AG04449 (cell line): ENCODE measurements at places on chromosomes 6 and 20.

GRCh38 chr20:62350098-62350628 lies 16.9 kb downstream of the LAMA5 start:
- no peak for DNase-seq

DNA sequence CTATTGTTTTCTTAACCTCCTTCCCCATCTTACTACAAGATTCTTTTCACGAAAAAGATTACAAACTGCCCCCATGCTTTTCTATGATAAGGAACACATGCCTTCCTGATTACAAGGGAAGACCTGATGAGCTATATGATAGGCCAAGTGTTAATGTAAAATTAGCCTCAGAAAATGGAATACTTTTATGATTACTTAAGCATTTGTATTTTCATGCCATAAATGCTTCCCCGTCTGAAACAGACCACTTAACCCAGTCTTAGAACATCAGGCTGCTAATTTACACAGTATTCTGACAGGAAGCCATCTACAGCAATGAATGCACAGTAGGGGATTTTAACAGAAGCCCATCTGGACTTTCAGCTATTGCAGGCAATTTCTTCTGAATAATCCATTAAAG lies 274.9 kb downstream of the HAO1 start:
- no peak for DNase-seq

DNA sequence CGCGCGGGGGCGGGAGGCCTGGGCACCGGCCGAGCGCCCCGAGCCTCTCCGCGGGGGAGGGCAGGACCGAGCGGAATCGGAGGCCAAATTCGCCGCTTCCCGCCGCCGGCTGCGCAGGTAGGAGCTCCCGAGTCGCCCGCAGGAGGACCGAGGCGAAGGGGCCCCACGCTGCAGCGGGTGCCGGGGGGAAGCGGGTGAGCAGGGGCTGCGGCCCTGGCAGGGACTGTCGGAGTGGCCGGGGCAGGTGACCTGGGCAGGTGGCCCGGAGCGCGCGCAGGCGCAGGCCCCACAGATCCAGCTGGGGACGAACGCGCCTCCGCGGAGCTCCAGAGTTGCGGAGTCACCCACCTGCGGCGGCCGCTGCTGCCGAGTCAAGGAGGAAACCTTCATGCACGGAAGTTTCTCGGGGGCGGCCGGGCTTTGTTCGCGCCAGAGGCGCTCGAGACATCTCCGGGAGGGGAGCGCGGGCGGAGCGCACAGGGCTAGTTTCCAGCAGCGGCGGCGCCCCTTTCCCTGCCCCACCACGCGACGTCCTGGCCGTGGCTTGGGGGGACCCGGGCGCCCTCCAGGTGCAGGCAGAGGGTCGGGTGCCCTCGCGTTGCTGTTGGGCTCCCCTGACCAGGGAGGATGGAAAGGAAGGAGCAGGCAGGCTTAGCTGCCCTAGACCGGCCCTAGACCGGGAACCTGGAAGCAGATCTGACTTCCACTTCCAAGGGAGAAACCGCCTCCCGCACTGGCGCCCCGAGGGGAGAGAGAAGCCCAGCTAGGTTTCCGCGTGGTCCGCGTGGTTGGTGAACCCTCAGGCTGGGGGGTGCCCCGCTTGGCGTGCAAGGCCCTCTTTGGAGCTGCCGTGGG lies 590 bp downstream of the SLCO4A1 start:
- DNase-seq: no peak

GRCh38 chr6:93886416-93886815 lies 467.1 kb upstream of the EPHA7 start:
- DNase-seq: no peak

DNA sequence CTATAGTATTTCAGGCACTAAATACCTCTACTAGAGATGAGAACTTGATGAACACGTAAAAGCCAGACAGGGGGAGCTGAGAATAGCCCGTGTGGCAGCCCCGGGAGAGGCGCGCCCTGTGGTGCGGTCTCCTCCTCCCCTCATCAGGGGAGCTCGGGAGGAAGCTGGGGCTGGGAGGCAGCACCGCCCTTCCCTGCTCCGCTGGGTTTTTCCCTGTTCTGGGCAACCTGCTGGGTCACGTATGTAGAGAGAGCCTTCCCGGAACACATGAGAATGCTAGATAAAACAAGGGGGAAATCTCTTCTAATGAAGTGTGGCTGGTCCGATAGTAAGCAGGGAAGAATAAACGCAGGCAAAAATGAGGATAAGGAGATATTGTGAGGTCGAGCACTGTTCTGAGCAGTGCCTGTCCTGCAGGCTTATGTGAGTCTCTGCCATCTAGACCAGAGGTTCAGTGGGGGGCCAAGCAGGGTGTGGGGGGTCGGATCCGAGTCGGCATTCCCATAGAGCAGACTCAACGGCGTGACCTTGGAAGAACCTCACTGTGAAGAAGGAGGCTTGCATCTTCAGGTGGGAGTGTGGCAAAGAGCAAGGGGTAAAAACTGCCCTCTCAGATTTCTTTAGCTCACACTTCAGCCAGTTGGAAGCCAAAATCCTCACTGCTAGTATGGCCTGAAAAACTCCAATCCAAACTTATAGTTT lies 13.4 kb upstream of the RPS6KA2 start:
- no peak for DNase-seq

DNA sequence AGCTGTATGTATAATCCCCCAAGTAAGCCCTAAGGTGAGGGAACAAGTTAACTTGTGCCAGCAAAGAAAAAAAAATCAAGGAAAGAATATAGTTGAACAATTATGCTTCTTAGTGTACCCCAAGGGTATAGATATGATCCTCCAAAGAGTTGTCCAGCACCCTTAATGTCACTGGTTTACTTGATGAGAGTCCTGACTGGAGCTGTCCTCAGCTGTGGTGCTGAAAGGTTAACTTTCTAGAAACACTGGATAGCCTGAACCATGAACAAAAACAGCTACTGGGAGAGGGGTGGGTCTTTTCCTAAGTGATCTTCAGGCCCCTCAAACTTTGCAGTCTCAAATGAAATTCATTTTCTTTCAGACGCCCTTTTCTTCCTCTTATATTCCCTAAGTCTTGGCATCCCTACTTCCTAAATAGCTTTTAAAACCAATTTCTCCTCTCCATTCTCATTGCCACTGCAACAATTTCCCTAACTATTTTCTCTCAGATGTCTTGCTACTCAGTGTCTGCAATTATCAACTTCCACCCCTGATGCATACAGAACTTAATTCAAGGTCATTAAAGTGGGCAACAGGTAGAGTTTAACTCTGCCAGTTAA lies 83.5 kb upstream of the PROKR2 start:
- no peak for DNase-seq

DNA sequence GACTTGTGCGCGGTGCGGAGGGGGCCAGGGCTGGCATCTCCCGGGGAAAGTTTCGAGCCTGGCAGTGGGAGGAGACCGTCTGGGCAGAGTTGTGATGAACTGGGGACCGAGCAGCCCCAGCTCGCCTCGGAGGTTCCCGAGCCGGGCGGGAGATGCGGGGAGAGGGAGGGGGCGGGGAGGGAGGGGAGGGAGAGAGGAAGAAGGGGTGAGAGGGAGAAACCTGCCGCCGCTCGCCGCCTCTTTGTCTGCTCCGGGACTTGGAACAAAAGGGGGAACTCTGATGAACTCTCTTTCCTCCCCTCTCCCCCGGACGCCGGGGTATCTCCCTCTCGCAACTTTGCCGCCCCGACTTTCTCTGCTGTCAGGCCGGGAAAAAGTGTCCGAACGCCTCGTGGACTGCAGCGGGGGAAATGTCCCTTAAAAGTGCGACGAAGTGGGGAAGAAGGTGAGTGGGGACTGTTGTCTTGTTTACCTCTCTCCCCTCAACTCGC lies 72.7 kb downstream of the SOX4 start:
- no peak for DNase-seq

- DNase-seq: no peak
These were observed 54.6 kb downstream of the BPIFB1 start for GRCh38 chr20:33337531-33338165.

GRCh38 chr6:149093643-149094042 lies 223.9 kb upstream of the TAB2 start:
- DNase-seq: no peak

- no peak for DNase-seq
These were observed 271.5 kb downstream of the FOXA2 start for GRCh38 chr20:22312744-22313346.

- no peak for DNase-seq
These were observed 631.2 kb upstream of the EPHA7 start for GRCh38 chr6:94050515-94050914.

DNA sequence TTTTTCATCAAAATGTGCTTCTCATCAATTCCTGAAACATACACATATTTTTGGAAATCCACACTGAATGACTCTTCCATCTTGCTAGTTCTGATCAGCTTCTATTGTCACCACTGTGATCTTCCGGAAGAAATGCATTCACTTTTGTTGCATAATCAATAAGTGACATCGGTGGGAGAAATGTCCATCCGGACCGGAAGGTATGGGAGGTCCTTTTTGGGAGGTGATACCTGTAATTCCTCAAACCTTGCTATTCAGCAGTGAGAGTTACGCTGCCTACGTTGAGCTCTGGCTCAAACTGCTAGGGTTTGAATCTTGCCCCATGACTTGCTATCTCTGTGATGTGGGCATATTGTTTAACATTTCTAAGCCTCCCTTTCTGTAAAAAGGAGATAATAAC lies 16.6 kb upstream of the TFB1M start:
- no peak for DNase-seq

DNA sequence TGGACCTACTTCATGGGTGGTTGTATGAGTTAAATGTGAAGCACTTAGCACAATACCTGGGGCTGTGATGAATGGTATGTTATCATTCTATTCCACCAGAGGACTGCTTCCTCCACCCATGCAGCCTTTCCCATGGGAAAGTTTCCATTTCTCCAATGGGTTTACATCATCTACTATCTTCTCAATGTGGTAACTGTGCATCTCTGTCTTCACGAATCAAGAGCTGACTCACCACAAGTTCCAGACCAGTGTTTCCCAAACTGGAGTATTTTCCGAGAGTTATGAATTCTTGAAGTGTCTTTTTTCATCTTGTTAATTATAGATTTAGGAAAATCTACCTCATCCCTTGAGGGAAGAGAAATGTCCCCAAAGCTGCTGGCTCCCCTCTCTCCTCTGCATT lies 182.8 kb downstream of the UNC5CL start:
- no peak for DNase-seq

DNA sequence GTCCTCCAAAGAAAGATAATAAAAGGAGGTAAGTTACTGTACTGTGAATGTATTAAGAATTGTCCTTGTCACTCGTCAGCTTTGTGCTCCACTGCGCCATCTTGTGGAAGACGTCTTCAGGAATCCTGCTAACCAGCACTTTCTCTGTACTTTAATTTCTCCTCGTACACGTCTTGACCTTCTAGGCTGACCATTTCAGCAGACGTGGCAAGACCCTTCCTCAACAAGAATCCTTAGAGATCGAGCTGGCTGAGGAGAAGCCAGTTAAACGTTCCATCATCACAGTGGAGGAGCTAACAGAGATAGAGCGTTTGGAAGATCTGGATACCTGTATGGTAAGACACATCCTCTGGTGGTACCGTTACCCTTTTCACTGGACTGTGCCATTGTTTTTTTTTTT lies 95.5 kb upstream of the SCGN start:
- peak; percentile 12 for DNase-seq

- no peak for DNase-seq
These were observed 129.3 kb upstream of the STMND1 start for GRCh38 chr6:16972535-16972934.

DNA sequence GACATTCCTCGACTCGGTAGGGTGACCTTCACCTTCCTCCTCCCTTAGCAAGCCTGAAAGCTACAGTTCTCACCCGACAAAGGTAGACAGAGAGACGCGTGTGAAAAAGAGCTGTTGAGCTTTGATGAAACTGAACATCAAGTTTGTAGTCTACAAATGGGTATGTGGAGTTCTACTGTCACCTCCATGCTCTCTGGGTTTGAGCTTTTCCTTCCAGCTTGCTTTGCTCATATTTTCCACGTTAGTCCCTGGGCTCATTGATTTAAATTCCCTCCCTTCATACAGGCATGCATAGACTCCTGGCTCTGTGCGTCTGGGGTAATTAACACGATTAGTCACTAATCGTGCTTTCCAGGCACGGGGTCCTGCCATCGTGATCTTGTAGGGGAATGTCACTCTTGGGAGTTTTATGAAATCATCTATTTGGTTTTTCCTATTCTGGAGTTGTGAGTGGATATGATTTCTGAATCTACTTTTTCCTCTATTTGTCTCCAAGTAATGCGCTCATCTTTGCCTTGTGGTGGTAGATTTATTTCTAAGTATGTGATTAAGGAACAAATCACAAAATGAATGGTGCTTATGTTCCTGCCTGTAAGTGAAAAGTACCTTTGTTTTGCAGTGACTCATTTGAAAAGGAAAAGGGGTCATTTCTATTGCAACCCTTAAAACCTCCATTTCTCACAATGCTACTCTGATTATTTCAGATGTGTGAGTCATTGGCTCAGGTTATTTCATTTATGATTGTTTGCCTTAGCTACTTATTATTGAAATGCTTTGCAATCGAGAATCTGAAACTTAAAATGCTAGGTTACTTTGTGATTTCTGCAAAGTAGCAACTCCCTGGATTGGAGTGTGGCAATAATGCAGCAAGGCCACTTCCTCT lies 154.6 kb downstream of the ZDHHC14 start:
- DNase-seq: no peak
